ENCODE measurements at places on chromosomes 2 and 18.

- DNase-seq, result no peak
These were observed 96.0 kb downstream of the RHOB start for GRCh38 chr2:20542746-20543468.

DNA sequence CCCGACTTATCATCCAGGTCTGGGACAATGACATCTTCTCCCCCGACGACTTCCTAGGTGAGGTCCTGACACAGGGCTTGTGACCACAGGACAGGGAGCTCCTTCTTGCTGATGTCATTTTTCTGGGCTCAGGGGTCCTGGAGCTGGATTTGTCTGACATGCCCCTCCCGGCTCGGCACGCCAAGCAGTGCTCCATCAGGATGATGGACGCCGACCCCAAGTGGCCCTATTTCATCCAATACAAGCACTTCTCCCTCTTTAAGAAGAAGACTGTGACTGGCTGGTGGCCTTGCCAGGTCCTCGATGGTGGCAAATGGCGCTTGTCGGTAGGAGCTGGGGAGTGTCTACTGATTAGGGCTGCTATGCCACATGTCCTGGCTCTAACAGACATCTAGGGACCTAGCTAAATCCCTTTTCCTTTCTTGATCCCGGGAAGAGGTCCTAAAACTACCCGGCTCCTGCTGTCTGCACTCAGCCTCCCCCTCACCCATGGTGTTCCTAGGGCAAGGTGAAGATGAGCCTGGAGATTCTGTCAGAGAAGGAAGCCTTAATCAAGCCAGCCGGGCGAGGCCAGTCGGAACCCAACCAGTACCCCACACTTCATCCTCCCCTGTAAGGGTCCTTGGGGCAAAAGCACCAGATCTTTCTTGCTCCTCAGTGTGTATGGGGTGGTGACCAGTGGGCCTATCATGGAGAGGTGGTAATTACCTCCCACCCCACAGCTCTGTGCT, 36.7 kb downstream of the LMAN2L start:
- DNase-seq, result no peak

- no peak for DNase-seq
These were observed 208.7 kb downstream of the LOXHD1 start for GRCh38 chr18:46448347-46448746.

DNA sequence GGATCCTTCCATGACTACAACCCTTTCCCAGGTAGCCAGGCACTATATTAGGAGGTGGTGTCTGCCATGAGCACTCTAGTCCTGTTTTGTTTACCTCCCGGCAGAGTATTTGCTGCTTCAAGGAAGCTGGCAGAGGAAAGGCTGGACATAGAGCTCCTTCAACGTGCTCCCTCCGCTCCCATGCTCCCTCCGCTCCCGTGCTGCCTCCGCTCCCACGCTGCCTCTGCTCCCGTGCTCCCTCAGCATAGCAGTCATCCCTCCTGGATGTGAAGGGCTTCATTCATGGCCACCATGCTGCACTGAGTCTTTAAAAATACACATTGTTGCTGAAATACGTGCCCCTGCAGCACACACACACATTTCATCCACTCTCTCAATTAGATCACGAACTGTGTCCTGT, 181.9 kb upstream of the MYT1L start:
- peak; percentile 28 for DNase-seq

- DNase-seq, result no peak
These were observed at the start of gene CLIP4 for GRCh38 chr2:29114946-29115609. Gene CLIP4, plus strand, starts transcription at chr2:29115415. Its CDS starts 5,974 bp downstream, at chr2:29121389.

All from islet precursor cell (in vitro differentiated cells).